ENCODE measurements at places on chromosomes 5 and 9.

GRCh38 chr9:109950710-109951443, 170.9 kb downstream of the PALM2AKAP2 start:
- peak; percentile 36 for DNase-seq

DNA sequence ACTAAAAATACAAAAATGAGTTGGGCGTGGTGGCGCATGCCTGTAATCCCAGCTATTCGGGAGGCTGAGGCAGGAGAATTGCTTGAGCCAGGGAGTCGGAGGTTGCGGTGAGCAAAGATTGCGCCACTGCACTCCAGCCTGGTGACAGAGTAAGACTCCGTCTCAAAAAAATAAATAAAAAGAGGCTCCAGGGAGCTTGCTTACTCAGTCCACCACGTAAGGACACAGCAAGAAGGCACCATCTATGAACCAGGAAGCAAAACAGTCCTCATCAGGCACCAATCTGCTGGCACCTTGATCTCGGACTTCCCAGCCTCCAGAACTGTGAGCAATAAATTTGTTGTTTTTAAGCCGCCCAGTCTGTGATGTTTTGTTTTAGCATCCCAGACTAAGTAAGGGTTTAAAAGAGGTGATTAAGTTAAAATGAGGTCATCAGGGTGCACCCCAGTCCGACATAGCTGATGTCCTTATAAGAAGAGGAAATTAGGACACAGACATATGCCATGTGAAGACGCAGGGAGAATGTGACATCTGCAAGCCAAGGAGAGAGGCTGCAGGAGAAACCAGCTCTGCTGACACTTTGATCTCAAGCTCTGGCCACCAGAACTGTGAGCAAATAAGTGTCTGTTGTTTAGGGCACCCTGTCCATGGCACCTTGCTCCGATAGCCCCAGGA, 45.9 kb downstream of the C9orf50 start:
- DNase-seq = no peak

DNA sequence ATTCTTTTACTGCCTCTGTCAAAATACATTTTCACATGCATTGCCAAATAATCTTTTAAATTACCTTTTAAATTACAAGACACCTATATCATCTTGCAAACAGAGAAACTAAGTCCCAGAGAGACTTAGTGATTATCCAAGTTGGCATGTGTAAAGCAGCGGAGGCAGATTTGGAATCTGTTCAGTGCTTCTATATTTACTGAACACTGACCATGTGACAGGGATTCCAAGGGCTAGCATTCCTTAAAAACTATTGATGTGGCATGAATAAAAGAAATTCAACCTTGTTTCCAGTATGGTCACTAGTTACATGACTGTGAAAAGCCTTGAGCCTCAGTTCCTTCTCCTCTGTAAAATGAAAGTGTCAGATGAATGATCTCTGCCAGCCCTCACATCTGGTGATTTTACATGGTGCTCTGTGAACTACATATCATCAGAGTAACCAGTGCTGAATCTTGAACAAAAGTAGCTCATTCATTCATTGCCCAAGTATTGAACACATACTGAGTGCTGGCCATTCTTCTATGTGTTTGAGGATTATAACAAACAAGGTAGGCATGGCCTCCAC, 71.9 kb upstream of the PPP1R2B start:
- DNase-seq = no peak

DNA sequence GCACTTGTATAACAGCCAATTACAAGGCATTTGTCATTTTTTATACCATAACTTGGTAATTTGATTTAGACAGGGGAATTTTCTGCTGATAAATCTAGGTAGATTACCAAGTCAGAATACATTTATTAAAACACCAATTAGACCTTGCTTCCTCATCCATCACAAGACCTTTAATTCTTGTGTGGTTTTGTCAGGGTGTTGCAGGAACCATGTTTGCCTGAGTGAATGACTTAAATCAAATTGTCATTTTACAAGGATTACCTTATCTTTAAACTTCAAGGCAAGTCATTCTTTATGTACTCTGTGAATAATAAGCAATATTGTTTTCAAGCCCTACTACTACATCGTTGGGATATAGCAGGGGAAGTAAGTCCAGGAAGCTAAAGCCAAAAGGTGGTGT, 257.7 kb downstream of the KCTD16 start:
- no peak for DNase-seq

- no peak for DNase-seq
Observed at GRCh38 chr5:6108540-6108848, 269.9 kb downstream of the MED10 start.

All from activated naive CD4-positive, alpha-beta T cell treated with Interleukin-2 at 50 U/mL for 16 hours (primary cell).